ENCODE measurements at places on chromosomes 2 and 18.

DNA sequence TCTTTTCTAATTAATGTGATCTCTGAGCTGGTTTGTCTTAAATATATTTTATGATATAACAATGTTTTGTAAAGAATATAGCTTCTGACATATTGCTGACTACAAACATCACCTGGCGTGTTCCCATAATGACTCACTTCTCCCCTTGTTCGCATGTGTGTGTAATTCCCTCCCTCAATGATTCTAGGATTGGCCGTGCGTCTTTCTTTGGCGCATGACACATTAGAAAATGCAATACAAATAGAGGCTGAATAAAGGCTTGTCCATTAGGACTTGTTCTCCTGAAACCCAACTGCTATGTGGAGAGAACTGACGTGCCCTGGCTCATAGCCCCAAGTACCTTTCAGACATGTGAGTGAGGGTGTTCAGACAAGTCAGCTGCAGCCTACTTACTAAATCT is 159.7 kb upstream of the CDH20 start:
- ATAC-seq: no peak

GRCh38 chr2:143029141-143029540 is 100.1 kb upstream of the ARHGAP15 start:
- no peak for ATAC-seq

- ATAC-seq: no peak
These were observed 266.3 kb downstream of the DYSF start for GRCh38 chr2:71719520-71720282.

- no peak for ATAC-seq
These were observed 29.4 kb downstream of the GDF7 start for GRCh38 chr2:20696366-20696765.

GRCh38 chr2:114754907-114755563 is 312.6 kb downstream of the DPP10 start:
- ATAC-seq: no peak

- no peak for ATAC-seq
These were observed 277.6 kb downstream of the ZNF804A start for GRCh38 chr2:184875911-184876310.

DNA sequence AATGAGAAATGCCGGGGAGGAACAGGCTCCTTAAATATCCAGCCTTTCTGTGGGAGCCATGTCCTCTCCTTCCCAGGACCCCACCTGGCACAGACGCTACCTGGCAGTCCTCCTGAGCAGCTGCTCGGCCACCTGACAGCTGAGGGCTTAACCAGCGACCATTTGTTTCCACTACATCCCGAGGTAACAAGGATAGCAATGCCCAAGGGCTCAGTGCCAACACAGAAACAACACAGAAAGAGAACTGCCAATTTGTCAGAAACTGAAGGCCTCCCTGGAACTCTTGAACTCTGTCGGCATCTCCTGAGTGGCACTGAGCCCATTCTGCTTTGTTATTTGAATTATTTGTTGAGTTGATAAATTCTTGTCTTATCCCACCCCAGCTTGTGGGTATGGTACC is 122.2 kb upstream of the ARHGAP28 start:
- no peak for ATAC-seq

- ATAC-seq: no peak
These were observed 71.5 kb upstream of the HDAC4 start for GRCh38 chr2:239472235-239472775.

DNA sequence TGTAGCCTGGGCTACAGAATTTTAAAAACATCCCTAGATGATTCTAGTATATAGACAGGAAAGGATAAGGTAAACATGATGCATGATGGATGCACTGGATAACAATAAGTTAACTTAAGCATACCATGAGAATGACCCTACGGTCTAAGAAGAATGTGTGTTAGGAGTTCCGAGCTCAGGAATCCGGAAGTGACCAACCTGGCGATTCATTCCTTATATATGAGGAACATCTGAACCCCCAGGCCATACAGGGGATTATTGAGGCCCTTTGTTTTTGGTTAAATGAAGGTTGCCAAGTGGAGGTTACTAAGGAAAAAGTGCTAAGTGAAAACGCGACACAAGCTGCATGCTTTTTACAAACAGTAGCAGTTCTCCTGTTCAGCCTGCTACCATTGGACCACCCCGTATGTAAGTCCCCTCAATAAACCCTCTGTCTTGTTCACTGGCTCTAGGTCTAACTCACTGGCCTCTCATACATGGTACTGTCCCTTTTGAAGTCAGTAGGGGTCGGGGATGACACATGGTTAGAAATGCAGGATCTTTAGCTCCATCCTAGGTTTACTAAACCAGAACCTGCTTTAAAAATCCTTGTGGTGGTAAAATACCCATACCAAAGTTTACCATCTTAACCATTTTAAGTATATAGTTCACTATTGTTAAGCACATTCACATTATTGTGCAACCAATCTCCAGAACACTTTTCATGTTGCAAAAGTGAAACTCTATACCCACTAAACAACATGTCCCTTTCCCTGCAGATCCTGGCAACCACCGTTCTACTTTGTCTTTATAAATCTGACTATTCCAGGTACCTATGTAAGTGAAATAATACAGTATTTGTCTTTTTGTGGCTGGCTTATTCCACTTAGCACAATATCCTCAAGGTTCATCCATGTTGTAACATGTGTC is 111.0 kb upstream of the MAP4K3 start:
- no peak for ATAC-seq

- ATAC-seq: no peak
These were observed 43.9 kb downstream of the FOSL2 start for GRCh38 chr2:28436525-28437051.

GRCh38 chr2:234252772-234253171 is 202.3 kb downstream of the SPP2 start:
- ATAC-seq: no peak

GRCh38 chr2:8281234-8281633 is 400.6 kb upstream of the ID2 start:
- no peak for ATAC-seq

DNA sequence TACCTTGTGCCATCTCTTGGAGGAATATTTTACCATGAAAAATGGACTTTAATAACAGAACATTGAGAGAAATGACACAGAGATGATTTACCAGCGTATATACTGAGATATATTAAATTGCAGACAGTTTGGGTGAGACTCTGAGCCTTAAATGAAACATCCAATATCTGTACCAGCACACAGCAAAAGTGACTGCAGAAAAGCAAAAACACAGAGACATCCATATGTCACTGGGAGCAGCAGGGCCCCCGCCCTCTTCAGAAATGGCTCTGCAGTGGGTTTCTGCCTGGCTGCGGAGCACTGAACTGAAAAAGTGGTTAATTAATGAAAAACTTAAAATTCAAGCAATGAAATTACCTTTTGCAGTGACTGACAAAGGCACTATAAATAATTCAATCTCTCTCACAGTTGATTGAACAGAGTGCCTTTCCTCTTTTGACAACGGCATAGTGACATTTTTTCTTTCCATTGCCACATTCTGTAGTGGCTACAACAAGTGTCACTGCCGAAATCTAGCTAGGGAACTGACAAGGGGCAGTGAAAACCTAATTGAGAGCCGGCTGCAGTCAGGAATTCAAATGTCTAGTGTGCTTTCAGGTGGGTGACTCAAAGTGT is 353.4 kb downstream of the ALK start:
- no peak for ATAC-seq

DNA sequence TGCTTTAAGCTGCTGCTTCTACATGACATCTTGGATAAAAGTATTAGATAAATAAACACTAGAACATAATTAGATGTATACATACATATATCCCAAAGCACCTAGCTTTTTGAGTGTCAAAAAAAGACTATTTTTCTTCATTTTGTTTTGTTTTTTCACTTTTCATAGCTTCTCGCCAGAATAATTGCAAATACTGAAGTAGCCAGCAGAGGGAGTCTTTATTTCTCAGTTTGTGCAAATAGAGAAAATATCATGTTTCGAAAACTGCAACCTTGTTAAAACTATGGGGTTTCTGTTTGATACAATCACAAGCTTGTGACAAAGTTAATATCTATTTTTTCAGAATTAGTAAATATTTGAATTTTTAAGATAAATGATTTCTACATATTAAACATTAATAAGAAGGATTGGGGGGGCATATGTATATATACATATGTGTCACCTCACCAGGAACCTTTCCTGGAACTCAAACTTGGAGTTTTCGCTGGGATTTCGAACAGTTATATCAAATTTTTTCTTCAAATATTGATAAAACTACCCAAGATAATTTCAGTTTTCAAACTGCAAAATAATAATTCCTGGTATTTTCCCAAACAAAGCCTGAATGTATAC is 61.0 kb downstream of the GRB14 start:
- no peak for ATAC-seq

DNA sequence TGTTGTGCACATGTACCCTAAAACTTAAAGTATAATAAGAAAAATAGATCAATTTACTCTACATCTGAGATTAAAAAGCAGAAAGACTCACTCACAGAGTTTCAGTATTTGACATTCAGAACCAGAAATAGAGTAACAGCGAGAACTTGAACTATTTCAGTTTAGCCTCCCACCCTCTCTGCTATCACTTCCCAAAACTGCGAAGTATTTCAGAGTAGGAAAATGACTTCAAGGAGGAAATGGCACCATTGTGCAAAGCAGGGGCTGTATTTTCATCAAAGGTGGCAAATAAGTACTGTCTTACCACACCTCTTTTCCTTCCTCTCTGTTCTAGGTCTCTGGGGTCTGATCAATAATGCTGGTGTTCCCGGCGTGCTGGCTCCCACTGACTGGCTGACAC is 13.6 kb downstream of the DHRS9 start:
- ATAC-seq: no peak

GRCh38 chr2:188278388-188279092 is 13.1 kb upstream of the GULP1 start:
- no peak for ATAC-seq

DNA sequence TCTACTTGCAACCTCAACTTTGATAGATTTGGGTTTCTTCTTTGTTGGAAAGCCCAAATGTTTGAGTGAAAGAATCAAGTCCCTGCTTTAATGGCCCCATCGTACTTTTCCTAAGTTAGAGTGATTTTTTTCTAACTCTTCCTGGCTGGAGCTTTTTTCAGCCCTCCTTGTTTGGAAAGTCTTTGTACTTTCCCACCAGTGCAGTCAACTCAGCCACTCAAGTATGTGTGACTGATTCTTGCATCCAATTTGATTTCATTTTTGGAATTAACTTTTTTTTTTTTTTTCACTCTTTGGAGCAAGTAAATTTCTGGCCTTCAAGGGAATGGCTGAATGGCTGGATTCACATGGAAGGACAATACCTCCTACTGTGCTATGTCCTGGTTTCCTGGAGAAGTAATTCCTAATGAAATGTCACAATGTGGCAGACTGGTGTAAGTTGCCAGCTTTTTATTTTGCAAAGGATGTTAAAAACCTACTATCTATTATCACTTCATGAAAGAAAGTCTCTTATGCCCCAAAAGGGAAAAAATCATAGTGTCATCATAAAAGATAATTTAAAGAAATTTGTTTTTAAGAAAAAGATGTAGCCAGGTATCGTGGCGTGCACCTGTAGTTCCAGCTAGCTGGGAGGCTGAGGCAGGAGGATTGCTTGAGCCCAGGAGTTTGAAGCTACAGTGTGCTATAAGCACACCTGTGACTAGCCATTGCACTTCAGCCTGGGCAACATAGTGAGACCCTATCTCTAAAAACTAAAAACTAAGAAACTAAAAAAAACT is 76.0 kb upstream of the ZFP36L2 start:
- no peak for ATAC-seq

- ATAC-seq: no peak
These were observed 45.3 kb downstream of the SPATS2L start for GRCh38 chr2:200351815-200352214.

GRCh38 chr18:55998801-55999385 is 410.9 kb upstream of the TCF4 start:
- ATAC-seq: no peak

DNA sequence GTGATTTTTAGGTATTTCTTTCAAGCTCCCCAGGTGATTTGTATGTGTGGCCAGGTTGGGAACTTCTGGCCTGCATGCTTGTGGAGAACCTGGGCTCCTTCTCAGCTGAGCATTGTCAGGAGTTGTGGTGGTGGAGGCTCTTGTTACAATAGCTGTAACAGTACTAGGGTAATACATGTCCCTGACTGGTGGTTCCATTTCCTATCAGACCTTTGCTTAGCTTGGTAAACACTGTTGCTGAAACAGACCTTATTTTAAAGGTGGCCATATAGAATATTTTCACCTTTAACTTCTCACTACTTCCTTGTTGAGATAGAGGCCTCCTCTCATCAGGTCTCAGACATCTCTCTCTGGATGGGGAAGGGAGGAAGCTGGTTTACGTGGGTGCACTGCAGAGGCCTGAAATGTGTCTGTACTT is 79.2 kb downstream of the SETBP1 start:
- no peak for ATAC-seq

DNA sequence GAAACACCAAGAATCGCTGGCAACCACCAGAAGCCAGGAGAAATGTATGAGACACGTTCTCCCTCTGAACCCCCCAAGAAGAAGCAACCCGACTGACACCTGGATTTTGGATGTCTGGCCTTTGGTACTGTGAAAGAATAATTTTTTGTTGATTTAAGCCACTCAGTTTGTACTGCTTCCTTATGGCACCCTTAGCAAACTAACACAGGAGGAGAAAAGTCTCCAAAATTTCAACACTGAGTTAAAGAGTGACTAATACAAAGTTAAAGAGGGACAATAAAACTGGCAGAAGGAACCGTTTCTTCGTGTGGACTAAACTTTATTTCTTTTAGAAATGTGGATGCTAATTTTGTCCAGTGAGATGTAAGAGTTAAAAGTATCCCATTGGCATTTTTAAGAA is 660.9 kb upstream of the LINC00305 start:
- no peak for ATAC-seq

GRCh38 chr2:70808983-70809958 is 11.1 kb downstream of the CLEC4F start:
- ATAC-seq: no peak

DNA sequence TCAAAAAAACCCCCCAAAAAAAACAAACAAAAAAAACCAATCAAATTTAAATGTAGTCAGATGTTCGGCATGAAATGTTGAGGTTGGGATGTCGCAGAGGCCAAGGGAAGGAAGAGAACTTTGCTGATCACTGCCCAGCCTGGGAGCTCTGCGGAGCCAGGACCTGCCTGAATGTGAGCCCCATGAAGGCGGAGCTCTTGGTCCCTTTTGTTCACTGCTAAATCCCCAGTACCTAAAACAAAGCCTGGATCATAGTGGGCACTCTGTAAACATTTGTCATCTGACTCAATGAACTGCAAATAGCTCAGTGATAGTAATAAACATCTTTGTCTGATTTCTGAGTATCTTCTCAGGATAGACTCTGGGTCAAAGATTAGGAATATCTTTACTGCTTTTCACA is 64.0 kb downstream of the NGEF start:
- no peak for ATAC-seq

GRCh38 chr2:222381566-222381965 is 42.8 kb upstream of the SGPP2 start:
- ATAC-seq: no peak

Measured in activated CD4-positive, CD25-positive, alpha-beta regulatory T cell treated with anti-CD3 and anti-CD28 coated beads, Interleukin-2, amount 50 U/mL, for 24 hours (primary cell).